CD4-positive, alpha-beta T cell treated with Interferon alpha-2 for 1 hour (primary cell): ENCODE measurements at places on chromosomes 7 and 10.
A peak's percentile ranks its signal among the peaks of the same experiment; 100 is the strongest.

GRCh38 chr7:126700807-126701604 lies 551.7 kb downstream of the GRM8 start:
- DNase-seq, result peak; percentile 60

DNA sequence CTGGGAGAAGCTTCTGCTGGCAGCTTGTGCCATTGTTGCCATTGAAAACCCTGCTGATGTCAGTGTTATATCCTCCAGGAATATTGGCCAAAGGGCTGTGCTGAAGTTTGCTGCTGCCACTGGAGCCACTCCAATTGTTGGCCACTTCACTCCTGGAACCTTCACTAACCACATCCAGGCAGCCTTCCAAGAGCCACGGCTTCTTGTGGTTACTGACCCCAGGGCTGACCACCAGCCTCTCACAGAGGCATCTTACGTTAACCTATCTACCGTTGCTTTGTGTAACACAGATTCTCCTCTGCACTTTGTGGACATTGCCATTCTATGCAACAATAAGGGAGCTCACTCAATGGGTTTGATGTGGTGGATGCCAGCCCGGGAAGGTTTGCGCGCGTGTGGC lies 220.7 kb downstream of the ADK start:
- DNase-seq, result no peak

GRCh38 chr7:106767498-106768323 lies 97.4 kb upstream of the PIK3CG start:
- DNase-seq, result peak; percentile 50

GRCh38 chr7:55534262-55534915 lies 37.9 kb downstream of the VOPP1 start:
- peak; percentile 83 for DNase-seq

DNA sequence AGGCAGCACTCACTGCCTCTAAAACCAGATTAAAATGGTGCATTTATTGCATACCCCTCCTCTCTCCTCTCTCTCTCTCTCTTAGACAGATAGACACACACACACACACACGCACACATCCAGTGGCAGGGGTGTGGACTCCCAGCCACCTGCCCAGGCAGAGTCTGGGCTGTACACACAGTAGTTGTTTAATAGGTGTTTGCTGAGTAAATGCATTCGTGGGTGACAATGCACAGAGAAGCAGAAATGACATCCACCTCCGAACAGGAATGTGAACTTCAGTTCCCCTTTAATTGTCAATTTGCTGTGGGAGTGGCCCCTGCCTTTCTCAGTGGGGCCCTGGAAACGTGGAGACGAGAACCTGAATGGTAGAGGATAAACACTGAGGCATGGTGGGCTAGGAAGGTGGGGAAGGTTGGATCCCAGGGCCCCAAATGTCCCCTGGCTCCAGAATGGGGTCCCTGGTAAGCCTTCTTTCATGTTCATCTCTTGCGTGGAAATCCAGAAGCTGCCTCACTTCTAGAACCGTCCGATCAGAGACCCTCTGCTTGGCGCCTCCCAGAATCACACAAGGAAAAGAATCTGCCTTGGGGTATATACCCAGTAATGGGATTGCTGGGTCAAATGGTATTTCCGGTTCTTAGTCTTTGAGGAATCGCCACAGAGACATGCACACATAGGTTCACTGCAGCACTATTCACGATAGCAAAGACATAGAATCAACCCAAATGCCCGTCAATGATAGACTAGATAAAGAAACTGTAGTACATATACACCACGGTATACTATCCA lies 58.5 kb upstream of the ECHDC3 start:
- DNase-seq, result no peak

- no peak for DNase-seq
These were observed 671.1 kb upstream of the GRM3 start for GRCh38 chr7:85972504-85973141.

- DNase-seq, result no peak
These were observed 160.3 kb upstream of the KLF14 start for GRCh38 chr7:130894146-130894908.
